ENCODE measurements at places on chromosomes 3 and 15. TPM values are rescaled to one million over a fixed set of nuclear protein-coding genes. Genes with fewer than 3 reads are reported as not detected.

NEK10 gene
- 7.6 TPM for total RNA-seq

SLC22A14 gene
- 0.51 TPM for total RNA-seq

GRCh38 chr3:156761713-156762451 is 64.3 kb upstream of the LEKR1 start:
- ATAC-seq: no peak

GRCh38 chr15:62816342-62817069 is 226.0 kb upstream of the TPM1 start:
- ATAC-seq: peak; percentile 57

DNA sequence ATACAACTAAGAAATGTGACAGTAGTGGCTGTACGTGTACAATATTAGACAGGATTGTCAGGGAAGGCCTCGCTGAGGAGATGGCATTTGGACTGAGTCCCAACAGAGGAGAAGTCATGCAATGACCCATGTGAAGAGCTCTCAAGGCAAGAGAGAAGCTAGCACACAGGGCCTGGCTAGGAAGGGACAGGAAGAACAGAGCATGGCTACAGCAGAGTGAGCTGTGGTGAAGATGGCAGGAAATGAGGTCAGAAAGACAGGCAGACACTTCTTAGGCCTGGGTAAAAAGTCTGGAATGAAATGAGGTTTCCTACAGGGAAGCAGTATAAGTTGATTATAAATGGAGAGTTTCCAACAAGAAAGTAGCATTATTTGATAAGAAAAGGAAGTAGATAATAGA is 33.2 kb upstream of the LEKR1 start:
- no peak for ATAC-seq

DNA sequence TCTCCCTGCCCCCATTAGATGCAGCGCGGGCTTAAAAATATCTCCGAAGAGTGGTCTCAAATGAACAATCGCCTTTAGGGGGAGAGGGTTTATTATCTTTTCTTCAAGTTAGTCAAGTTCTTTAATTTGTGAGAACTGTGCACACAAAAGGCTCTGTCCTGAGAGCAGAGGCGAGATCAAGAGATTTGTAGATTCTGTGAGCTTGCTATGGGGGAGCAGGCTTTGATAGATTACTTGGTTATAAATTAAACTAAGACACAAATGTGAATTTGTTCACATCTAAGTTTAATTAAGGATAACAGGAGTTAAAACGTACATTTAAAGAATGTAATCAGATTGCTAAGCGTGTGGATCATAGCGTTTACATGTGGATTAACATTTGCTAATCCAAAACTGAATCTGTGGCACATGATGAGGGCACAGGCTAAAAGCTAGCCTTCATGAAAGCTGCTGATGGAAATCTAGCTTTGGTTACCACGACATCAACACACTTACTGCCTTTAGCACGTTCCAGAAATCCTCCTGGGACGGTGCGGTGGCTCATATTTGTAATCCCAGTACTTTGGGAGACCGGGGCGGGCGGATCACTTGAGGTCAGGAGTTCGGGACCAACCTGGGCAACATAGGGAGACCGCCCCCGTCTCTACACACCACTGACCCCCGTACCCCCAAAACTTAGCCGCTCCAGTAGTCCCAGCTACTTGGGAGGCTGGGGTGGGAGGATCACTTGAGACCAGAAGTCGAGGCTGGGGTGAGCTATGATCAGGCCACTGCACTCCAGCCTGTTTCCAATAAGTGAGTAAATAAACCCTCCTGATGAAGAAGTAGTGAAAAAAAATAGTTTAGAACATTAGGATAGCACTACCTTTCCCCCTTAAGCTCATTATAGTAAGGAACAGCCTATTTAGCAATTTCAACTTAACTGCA is 1.0 kb upstream of the PRTG start:
- no peak for ATAC-seq
